Stimulated activated CD8-positive, alpha-beta memory T cell treated with anti-CD3 and anti-CD28 coated beads, Interleukin-15, amount 100 ng/mL, for 4 hours (primary cell): ENCODE measurements at places on chromosomes 2 and 18.

DNA sequence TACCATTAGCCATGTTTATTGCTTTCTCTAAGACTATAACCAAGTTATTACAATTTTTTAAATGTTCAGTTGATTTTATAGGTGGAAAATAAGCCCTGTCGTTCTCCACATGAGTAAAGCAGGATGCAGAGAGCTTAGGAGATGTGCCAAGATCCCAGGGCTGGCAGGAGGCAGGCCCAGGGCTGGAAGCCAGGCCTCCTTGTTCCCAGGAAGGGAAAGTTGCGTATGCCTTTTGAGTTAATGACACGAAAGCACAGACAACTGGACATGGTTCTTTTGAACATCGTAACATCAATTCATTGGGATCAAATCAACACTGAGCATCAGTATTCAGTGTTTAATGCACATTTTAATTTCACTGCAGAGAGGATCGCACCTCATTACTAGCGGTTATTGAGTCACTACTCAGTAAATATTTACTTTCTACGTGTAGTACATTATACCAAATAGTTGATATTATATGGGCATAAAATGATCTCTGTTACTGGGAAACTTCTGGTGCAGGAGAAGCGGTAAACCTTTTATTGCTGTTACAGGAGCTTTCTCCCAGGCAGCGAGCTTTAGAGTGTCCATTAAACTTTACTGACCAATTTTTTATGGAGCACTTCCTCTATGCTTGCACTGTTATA lies 60.0 kb downstream of the RNF144A start:
- DNase-seq = no peak

DNA sequence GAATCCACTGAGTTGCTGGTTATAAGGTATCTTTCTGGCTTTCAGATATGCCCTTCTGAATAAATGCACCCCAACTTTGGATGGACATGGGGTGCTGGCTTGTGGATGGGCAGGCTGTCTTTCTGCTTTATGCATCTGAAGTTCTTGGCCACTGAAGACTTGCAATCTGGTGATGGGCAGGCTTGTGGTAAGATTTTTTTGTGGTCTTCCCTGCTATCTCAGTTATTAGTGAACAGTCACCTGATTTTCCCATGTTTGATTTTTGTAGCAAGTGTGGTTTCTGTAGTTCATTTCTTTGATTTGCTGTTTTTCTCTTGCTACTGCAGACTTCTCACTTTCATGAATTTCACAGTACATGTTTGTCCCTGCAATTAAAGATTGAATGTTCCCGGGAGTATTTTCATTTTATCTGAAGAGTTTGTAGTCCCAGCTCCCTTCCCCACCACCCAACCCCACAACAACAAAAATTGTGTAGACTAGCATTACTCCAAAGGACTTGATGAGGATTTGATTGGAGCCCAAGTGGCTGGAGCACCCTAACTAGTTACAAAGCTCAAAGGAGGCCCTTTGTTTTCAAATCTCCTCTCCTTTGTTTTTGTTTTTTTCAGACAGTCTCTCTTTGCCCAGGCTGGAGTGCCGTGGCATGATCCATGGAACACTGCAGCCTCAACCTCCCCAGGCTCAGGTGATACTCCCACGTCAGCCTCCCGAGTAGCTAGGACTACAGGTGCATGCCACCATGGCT lies 63.6 kb upstream of the MGAT5 start:
- DNase-seq = no peak

GRCh38 chr2:76953733-76954347 lies 568.3 kb downstream of the LRRTM4 start:
- DNase-seq = no peak

DNA sequence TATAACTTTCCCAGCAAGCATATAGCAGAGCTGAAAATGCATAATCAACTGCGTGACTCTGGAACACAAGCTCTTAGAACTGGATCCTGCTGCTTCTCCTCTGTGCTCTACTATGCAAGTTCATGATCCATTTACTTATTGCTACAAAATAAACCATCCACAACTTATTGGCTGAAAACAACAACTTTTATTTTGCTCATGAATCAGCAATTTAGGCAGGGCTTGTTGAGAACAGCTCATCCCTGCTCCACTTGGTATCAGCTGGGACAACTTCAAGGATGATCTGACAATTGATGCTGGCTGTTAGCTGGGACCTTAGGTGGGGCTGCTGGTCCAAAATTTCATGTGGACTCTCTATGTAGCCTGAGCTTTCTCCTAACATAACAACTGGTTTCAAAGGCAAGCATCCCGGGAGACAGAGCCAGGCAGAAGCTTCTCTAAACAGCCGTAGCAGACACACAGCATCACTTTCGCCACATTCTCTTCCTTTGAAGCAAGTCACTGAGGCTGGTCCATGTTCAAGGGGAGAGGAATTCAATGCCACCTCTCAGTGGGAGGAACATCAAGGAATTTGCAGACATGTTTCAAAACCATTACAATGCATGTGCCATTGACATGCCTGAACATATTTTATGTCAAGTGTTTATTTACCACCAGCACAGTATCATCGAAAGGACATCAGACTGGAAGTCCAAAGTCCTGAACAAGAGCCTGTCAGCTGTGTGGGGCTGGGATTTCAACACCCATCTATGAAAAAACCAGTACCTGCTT lies 153.1 kb upstream of the PKDCC start:
- DNase-seq = no peak

GRCh38 chr2:98149333-98149697 lies 62.3 kb downstream of the VWA3B start:
- no peak for DNase-seq

GRCh38 chr2:192245329-192245728 lies 50.6 kb upstream of the TMEFF2 start:
- no peak for DNase-seq

DNA sequence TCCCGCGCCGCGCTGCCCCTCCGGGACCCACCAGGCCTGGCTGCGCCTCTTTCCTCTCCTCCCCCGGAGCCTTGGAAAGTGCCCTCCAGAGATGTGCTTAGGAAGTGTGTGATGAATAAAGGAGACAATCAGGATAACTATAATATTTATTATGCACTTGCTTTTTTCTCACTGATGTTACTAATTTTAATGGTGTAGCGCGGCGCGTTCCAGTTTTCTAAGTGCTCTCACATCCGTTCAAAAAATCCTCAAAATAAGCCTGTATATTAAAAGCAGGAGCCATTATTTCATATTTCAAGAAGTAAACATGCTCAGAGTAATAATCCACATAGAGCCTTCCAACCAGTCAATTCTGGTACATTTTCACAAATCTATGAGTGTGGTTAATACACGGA lies 941 bp upstream of the MPPE1 start:
- no peak for DNase-seq

DNA sequence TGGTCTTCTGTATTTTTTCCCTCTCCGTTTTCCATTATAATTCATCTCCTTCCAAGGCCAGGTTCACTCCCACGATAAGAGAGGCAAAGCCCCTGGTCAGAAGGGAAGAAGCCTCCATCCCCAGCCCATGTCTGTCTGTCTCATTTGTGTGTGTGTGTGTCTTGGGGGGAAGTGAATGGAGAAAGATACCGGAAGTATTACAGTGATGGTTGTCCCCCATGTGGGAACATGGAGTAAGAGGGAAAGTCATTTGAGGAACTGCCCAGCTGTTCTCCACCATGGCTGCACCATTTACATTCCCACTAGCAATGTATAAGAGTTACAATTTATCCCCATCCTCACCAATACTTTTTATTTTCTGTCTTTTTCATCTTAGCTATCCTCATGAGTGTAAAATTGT lies 113.6 kb upstream of the ATP8B1 start:
- DNase-seq = no peak

GRCh38 chr2:210442457-210442856 lies 34.1 kb downstream of the LANCL1 start:
- DNase-seq = no peak

DNA sequence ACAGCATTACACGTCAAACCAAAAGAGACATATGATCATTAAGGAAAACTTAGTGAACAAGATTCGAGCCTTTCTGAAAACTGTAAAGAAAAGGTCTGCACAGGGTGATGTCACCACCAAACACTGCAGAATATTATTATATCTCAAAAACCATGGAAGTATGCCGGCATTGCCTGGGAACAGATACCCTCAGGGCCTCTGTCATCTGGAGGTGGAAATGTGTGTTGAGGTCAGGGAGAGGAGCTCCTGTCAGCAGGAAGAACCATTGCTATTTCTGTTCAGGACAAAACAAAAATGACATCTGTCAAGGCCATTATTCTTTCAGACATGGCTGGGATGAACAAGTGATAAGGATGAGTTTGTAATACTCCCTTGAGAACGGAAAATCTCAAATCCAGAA lies 365.9 kb upstream of the TRIB2 start:
- no peak for DNase-seq

- no peak for DNase-seq
Observed at GRCh38 chr18:59846814-59847490, 52.8 kb upstream of the PMAIP1 start.

- DNase-seq = no peak
Observed at GRCh38 chr2:46836295-46837111, 79.1 kb downstream of the MCFD2 start.

- DNase-seq = no peak
Observed at GRCh38 chr2:20421336-20421987, 25.4 kb upstream of the RHOB start.

- no peak for DNase-seq
Observed at GRCh38 chr18:46915800-46916550, 1.3 kb downstream of the PIAS2 start.

- no peak for DNase-seq
Observed at GRCh38 chr2:217307023-217307422, 447.2 kb upstream of the TNP1 start.
